ENCODE measurements at places on chromosomes 12 and 14. TPM values are rescaled to one million over a fixed set of nuclear protein-coding genes. Genes with fewer than 3 reads are reported as not detected.

Gene GON7
- 9.3 TPM for polyA plus RNA-seq

- no peaks in the 10 kb centered on the region for H3K36me3 ChIP-seq
- no peak overlapping the region for H3K4me3 ChIP-seq
- H3K27me3 ChIP-seq, result no peaks in the 10 kb centered on the region
These were observed 584.1 kb downstream of the LRFN5 start for GRCh38 chr14:42190744-42191143.

DNA sequence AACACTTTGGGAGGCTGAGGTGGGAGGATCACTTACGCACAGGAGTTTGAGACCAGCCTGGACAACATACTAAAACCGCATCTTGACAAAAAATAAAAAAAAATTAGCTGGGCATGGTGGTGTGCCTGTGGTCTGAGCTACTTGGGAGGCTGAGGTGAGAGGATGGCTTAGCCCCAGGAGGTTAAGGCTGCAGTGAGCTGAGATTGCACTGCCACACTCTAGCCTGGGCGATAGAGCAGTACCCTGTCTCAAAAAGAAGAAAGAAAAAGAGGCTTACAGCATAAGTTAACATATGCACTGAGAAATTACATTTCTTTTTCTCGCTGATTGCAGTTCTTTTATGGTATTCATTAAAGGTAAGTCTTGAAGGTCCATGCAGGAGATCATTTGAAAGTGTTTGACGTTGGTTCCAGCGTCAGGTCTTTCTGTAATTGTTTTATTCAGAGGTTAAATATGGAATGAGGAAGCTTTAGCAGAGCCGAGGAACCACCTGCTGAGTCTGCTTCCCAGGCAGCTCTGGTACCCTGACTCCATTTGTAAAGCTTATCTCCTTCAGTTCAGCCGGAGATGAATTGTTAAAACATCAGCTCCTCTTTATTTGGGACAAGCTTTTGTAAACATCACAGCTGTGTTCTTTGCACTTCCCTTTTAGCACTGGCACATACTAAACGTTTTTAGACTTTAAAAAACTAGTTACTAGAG lies 18.5 kb downstream of the SFSWAP start:
- H3K27me3 ChIP-seq, result no peaks in the 10 kb centered on the region
- no peak overlapping the region for H3K27ac ChIP-seq
- no peak for DNase-seq
- no peak overlapping the region for H3K4me3 ChIP-seq
- peaks cover 41% of the 10 kb centered on the region for H3K36me3 ChIP-seq
- H3K4me1 ChIP-seq, result no peaks in the 10 kb centered on the region

DNA sequence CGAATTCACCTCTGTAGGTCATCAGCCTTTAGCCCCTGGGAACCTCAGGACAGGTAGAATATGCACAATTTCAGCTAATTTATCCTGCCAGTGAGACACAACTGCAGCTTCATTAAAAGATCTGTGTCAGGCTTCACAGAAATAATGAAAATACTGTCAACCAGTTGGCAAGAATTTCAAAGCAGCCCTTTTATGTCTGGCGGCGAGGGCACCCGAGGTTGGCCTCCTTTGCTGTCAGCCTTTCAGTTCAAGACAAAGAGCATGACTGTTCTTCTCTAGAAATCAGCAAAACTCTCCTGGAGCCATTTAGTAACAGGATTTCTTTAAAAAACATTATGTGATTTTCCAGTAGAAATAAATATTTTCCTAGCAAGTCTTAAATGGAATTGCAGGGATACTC lies 75.9 kb downstream of the BBS10 start:
- H3K4me1 ChIP-seq, result peaks cover 21% of the 10 kb centered on the region
- H3K36me3 ChIP-seq, result peaks cover 3% of the 10 kb centered on the region
- H3K27me3 ChIP-seq, result no peaks in the 10 kb centered on the region
- no peak overlapping the region for H3K4me3 ChIP-seq

Gene TAS2R7
- not detected for polyA plus RNA-seq

DNA sequence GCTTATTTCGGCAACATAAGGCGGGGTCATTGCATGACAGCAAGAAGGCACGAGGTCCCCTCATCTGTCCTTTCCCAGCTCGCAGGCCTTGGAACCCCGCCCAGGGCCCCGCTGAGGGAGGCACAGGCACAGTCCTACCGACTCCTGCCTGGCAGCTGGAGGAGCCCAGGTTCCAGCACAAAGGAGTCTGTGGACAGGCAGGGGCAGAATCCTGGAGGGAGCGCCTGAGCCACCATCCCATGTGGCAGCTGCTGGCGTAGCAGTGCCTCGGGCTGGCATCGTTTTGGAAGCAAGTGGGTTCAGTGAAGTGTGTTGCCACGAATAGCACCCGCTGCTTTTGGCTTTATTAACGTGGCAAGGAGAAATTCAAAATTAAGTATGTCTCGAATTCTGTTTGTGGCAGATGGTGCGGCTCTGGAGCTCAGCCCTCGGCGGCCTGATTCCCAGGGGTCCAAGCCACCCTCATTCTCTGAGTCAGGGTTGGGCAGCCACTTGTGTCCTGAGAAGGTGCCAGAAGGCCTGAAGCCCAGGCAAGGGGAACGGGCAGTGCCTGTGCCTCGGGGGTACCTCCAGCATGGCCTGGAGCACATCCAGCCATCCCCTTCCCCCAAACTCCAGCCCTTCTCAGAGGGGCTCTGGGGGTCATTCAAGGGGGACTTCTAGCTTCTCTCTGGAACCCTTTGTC lies 35.9 kb downstream of the SLC8B1 start:
- H3K4me1 ChIP-seq, result peaks cover 14% of the 10 kb centered on the region
- no peak for DNase-seq
- H3K36me3 ChIP-seq, result peaks cover 4% of the 10 kb centered on the region
- H3K27me3 ChIP-seq, result no peaks in the 10 kb centered on the region

- peaks cover 54% of the 10 kb centered on the region for H3K4me1 ChIP-seq
- H3K36me3 ChIP-seq, result no peaks in the 10 kb centered on the region
- H3K27ac ChIP-seq, result peak overlapping the region; percentile 97
- H3K27me3 ChIP-seq, result no peaks in the 10 kb centered on the region
- no peak for DNase-seq
These were observed 193.7 kb upstream of the HMGA2 start for GRCh38 chr12:65630555-65630954.

Gene LTBP2
- 40.7 TPM for polyA plus RNA-seq

Gene KLHL33
- not detected for polyA plus RNA-seq

Gene RGS6
- polyA plus RNA-seq, result not detected

- H3K27me3 ChIP-seq, result peaks cover 3% of the 10 kb centered on the region
- no peak for DNase-seq
These were observed 92.7 kb downstream of the PAH start for GRCh38 chr12:102824218-102824835.

DNA sequence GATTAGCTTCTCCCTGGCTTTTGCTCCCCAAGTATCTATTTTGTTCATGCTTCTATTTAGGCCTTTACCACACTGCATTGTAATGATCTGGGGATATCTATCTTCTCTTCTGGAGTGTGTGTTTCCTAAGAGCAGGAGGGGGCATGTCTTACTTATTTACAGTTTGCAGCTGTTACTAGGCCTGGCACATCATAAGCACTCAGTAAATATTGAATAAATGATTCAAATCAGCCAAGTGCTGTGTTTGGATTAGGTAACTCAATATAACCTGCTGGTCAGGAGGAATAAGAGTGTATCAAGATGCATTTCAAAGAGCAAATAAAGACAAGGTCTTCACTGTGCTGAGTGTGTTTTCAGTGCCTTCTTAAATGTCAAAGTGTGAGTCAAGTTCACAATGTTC lies 186.1 kb downstream of the FOXG1 start:
- H3K27me3 ChIP-seq, result no peaks in the 10 kb centered on the region
- no peak for DNase-seq
- no peak overlapping the region for H3K27ac ChIP-seq

All from keratinocyte (primary cell).